Diencephalon (tissue), 1 donor: ENCODE measurements at places on chromosomes 11 and 22. TPM values are rescaled to one million over a fixed set of nuclear protein-coding genes. Genes with fewer than 3 reads are reported as not detected.

Gene CNGA4
- total RNA-seq = 0.23 TPM

Gene OR52E1
- total RNA-seq = not detected

Gene JHY
- total RNA-seq = 15.5 TPM

Gene UPB1
- 0.46 TPM for total RNA-seq

Gene OR51B4
- total RNA-seq = not detected

Gene OR51B2
- 0.46 TPM for total RNA-seq
